Stimulated activated CD8-positive, alpha-beta memory T cell treated with anti-CD3 and anti-CD28 coated beads, Interleukin-7, amount 100 ng/mL, for 1 hour (primary cell): ENCODE measurements at places on chromosomes 1 and 21.
A peak's percentile ranks its signal among the peaks of the same experiment; 100 is the strongest.

- no peak for DNase-seq
Measured at GRCh38 chr1:167708940-167709389, 12.8 kb upstream of the MPZL1 start.

DNA sequence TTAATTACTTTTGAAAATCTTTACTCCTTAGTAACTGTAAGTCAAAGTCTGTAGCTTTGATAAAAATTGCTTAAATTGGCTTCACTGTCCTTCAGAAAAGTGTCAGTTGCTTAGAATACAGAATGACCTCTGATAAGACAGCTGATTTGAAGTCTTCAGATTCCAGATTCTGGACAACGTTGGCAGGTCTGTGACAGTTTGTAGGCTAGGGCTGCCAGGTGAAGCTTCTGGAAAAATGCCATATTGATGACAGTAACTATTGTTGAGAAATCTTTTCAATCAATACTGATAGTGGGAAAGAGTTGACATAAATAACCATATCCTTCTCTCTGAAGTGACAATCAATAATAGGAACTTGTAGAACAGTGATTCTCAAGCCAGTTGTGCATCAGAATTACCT lies 41.3 kb downstream of the RPAP2 start:
- DNase-seq: no peak

DNA sequence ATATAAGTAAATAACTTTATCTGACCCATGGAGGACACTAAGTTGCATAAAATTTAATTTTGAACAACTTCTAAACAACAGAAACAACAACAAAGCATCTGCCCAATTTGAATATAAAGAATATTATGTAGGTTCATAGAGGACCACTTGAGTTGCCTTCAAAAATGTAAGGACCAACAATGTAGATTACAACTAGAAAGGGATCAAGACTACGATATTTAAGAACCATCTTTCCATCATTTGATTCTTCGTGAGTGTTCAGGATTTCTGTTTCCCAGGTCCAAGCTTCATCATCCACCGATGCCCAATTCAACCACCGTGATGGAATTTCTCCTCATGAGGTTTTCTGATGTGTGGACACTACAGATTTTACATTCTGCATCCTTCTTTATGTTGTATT lies at the start of gene OR14C36:
OR14C36 (plus strand) TSS at position 301 of the 400 bp plus-strand sequence; CDS start at position 301, 0 bp downstream.
- DNase-seq: no peak

DNA sequence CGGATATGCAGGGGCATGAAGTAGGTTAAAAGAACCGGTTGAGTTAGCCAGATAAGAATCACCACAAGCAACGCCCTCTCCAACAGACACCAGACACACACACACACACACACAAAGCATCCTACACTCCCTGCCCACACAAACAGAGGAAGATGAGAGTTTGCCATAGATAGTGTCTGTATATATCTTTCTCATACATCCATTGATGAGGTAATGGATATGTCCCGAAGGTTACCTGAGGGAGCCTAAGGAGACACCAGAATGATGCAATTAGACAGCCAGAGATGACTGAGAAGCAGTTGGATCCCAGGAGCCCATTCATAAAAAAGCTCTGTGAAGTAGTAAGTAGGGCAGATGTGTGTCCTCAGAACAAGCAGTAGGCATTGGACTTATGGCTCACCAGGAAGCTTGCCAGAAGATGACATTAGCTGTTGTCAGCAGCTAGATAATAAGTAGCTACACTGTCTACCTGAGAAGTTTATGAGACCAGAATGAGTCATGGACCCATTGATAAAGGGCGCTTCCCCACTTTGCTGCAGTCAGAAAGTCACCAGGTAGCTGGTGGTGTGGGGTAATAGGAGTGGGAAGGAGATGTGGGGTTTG lies 247.0 kb downstream of the KCNT2 start:
- no peak for DNase-seq

DNA sequence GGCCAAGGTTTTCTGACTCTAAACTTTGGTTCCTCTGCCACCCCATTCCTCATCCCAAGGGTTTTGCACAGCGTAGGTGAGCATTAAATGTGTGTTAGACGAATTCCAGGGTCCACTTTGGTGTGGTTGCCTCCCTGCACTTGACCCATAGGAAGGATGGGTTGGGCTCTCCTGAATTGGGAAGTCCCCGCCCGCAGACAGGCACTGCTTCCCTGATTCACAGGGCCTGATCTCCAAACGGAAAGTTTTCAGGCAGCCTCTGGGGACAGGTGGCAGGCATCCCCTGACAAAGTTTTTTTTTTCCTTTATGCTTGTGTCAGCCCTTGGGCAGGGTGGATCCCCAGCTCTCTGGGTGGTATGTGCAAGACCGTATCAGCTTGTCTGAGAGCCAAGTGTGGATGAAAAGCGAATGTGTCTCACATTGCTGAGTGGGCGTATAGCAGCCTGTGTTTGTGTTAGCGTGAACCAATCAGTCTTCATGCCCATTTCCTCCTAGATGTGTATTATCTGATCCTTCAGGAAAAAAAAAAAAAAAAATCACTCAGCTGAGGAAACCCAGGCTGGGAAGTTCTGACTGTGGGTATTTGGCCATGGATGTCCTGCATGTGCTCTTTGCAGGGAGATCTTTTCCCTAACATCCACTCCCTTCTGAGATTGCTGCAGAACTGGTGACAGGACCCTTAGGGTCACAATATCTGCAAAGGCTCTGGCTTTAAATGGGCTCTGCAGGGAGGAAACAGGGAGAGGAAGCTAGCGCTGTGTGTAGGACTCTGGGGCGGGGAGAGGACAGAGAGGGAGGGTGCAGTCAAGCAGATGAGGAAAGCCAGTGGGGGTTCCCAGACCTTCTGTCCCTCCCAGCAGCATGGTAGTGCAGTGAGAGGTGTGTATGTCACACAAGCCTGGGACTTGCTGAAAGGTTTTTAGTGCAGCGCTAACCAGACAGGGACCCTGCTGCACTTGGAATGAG lies 42.2 kb upstream of the TRABD2B start:
- no peak for DNase-seq

DNA sequence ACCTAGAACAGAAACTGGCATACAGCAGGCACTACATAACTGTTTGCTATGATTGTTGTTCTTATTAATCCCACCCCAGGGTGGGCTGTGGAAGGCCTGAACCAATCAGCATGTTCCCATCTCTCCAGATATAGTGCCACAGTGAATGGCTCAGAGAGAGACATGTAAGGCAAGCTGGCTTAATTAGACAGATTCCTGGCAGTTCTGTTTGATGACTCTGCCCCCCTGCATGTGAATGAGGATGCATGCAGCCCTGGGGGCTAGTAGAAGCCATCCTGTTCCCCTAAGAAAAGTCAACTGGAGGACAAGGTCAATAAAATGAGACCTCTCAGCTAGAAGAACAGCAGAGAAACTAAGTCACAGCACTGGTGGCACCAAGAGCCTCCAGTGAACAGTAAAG lies 130.3 kb downstream of the GLIS1 start:
- DNase-seq: no peak

DNA sequence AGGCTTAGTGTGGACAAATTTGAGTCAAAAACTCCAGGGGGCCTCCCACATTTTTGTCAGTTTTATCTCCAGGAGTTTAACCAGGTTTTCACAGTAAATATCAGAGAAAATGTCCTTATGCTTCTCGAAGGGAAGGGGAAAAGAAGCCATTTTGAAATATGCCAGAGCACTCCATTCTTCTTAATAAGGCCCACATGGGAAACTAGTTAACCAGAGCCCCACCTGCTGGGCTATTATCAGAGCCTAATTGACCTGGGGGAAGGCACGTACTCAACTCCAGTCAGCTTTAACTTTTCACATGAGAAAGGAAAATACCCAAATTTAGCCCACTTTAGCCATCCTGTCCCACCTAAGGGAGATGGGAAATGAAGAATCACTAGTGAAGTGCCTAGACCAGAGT lies 296.3 kb downstream of the PTBP2 start:
- DNase-seq: no peak

GRCh38 chr1:12416101-12416500 lies 186.3 kb downstream of the VPS13D start:
- DNase-seq: no peak

DNA sequence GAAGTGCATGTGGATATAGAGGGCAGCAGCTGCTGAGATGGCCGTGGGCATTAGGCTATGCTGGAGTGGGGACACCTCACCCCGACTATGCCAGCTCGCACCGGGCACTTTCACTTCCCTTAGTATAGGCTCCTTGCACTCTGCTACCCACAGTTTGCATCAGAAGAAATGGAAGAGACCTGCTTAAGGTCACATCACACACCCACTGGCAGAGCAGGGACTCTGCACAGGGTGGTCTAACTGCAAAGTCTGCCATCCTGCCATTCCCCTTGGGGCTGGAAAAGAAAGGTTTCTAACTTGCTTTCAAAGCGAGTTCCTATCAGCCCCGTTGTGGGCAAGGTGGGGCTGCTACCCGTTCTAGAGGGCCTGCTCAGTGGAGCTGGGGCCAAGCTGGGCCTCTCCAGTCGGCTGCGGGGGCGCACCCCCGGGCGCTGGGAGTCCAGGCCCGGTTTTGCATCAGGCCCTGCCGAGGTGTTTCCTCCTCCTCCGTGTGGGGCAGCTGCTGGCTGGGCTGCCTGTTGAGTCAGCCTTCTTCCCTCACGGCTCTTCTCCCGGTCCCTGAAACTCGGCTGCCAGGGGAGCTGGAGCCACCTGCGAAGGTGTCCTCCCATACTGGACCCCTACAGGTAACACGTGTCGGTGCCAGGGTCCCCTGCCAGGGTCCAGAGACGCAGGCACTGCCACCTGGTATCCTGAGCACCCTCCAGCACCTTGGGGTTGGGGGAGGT lies at the start of gene SYTL1:
SYTL1 (plus strand) TSS at position 498 of the 728 bp plus-strand sequence. CDS start 3,313 bp downstream, outside the sequence.
- DNase-seq: peak; percentile 34

- DNase-seq: no peak
Measured at GRCh38 chr21:38930853-38931252, 125.1 kb downstream of the ETS2 start.

GRCh38 chr1:180652792-180653191 lies 21.0 kb downstream of the XPR1 start:
- no peak for DNase-seq

- DNase-seq: no peak
Measured at GRCh38 chr1:228883535-228883934, 148.3 kb downstream of the RHOU start.

DNA sequence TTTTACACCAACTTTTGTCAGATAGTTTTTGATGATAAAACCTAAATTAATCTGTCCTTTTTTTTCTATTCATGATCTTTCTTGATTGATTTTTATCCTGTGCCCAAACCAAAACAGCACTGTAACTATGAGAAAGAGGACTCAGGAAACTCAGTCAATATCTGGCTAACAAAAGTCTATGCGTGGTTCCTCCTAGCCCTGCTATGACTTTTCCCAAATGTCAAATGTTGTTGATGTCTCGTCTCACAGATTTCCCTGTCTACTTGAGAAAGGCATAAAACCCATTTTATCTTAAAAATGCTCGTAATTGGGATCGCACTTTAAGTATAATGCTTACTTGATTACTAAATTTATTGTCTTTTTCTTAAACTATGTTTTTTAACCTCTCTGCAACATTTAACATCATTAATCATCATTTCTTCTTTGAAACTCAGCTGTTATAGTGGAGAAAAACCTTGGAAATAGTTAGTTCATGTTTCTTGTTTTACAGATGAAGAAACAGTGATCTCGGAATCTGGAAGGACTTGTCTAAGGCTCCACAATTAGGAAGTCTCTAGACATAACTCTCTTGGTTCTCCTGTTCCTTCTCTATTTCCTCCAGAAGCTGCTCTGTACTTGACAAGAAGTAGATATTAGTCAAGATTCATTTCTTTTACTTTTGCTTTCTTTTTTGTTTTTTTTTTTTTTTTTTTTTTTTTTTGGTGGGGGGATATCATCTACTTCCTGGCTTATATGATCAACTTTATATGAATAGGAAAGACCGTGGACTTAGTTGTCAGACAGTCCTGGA lies 26.2 kb upstream of the PTPRC start:
- DNase-seq: no peak

- no peak for DNase-seq
Measured at GRCh38 chr1:209807509-209807908, 1.6 kb upstream of the IRF6 start.

GRCh38 chr1:12608311-12608957 lies 9.6 kb downstream of the DHRS3 start:
- no peak for DNase-seq

DNA sequence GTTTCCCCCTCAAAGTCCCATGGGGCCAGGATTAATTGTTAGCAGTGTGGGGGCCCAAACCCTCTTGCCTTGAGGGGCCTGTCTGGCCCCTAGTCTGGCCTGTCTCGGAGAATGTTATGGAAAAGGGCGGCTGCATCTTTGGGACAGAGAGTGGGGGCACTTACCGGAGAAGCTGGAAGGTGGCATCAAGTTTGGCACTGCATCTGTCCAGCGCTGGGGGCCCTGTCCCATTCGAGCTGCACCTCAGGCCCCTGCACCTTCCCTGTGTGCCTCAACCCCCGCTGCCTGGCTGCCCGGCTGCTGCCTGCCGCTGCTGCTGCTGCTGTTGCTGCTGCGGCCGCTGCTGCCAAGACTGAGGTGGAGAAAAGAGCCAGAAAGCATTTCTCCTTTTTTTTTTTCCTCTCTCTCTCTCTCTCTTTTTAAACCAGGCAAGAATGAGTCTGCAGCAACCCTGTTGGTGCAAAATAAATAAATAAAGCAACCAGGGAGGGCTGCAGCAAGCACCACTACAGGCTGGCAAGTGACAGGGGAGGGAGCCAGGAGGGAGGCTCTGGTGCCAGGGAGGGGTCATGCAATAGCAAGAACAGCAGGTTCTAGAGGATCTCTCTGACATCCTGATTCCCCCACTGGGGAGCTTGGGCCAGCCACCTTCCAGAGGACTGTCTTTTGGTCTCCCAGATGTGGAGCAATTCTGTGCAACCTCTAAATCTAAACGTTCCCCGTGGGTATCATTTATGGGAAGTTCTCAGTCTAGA lies at the start of gene LINGO4:
LINGO4 (minus strand) TSS at position 354 of the 755 bp plus-strand sequence. CDS start 2,715 bp downstream, outside the sequence.
- no peak for DNase-seq

GRCh38 chr1:117592155-117592554 lies 13.7 kb upstream of the TENT5C start:
- DNase-seq: no peak
